Renal cortex interstitium (tissue), 15 donors: ENCODE measurements at places on chromosomes 12 and 14. TPM values are rescaled to one million over a fixed set of nuclear protein-coding genes. Genes with fewer than 3 reads are reported as not detected.

GRCh38 chr14:59846595-59846994, 24.0 kb downstream of the RTN1 start:
- no peak for DNase-seq

DNA sequence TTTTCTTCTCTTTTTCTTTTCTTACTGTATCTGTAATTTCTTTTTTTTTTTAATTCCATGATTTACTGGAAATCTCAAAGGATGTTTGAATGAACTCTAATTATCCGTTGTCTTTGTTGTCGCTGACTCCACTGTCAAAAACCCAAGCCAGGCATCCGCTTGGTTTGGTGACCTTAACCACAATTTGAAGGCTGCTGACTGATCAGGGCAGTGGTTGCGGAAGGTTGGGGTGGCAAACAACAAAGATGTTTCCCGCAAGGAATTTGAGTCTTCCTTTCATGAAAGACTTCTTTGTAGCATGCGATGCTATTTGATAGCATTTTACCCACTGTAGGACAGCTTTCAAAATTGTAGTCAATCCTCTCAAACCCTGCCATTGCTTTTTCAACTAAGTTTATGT, 1013.8 kb downstream of the DIO2 start:
- DNase-seq: no peak

DNA sequence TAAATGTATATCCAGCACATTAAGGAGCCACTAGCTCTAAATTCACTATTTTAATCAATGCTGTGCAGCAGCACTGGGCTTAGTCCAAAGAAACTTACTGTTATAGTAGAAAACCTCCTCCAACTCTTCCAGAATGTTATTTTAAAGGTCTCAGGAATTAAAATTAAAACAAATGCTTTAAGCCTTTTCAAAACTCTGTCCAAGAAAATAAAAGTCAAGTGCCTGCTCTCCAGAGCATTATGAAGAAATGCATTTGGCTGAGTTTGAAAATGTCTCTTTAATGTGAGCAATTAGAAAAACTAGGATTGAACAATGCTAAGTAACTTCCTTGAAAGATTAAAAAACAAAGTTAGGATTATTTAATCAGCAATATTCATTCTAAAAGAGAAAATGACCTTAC, 322.4 kb upstream of the DCN start:
- DNase-seq: no peak

BICDL1 gene
- 35.3 TPM for polyA plus RNA-seq
